ENCODE measurements at places on chromosomes 3 and 15.

GRCh38 chr3:148255981-148256969 lies 441.4 kb upstream of the AGTR1 start:
- no peak for DNase-seq

- no peak for DNase-seq
Measured at GRCh38 chr15:53454843-53455721, 304.4 kb downstream of the WDR72 start.

DNA sequence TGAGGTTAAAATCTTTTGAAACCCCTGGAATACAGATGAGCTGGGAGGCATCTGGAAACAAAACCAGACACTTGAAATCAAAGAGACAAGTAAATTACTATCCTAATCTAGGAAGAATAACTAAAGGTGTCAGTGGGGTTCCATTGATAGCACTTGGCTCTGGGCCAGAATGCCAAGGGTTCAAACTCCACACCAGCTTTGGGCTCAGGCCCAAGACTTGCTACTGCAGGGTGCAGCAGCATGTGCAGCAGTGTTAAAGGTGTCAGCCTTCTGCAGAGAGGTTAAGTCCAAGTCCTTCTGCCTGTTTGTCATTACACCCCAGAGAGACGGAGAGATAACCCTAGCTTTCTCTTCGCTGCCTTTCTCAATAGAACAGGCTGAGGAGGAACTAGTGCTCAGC lies 273.9 kb downstream of the TIGIT start:
- DNase-seq: no peak

DNA sequence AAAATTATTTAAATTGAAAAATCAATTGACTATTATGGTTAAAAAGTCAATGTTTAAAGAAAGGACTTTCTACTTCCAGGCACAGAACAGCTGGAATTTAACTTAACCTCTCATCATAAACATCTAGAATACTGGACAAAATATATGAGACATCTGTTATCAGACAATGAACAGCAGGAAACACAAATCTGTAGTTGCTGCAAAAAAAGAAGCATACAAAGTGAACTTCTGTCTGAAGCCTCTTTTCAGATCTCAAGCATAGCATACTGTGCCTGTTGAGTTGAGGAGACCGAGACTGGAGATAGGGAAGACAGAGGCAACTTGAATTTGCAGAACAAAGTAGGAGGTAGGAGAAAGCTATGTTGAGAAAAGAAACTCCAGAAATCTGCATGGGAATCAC lies 140.0 kb upstream of the CBLB start:
- DNase-seq: no peak

GRCh38 chr3:94359996-94360395 lies 297.1 kb downstream of the NSUN3 start:
- no peak for DNase-seq

- no peak for DNase-seq
Measured at GRCh38 chr3:179026636-179027035, 45.0 kb downstream of the ZMAT3 start.

DNA sequence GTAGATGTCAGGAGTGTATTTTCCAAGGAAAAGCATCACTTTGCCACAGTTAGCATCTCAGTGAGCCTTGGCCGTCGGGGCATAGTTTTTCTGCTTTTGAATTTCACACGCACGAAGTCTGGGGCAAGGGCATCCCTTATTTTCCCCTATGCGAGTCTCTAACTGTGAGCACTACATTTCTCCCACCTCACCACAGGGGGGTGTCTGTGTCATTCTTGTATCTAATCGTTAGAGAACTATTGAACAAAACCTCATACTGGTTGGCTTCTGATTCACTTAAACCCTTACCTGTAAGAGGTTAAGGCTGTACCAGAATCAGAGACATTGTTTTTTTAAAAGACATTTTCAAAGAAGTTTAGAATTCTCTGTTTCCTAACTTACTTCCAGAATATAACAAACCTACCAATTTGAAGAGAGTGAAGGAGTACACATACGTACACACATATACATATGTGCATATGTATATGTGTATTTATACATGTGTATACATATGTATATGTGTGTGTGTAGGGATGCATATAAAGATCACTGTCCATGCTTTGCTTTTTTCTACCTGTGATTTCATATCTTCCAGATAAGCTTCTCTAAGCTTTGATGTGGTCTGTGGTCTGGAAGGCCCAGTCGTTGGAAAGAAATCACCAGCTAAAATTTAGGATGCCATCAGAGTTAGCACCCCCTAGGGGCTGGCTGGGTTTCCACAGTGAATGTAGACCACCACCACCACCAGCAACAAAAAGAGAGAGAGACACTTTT lies 49.4 kb downstream of the MYZAP start:
- no peak for DNase-seq

DNA sequence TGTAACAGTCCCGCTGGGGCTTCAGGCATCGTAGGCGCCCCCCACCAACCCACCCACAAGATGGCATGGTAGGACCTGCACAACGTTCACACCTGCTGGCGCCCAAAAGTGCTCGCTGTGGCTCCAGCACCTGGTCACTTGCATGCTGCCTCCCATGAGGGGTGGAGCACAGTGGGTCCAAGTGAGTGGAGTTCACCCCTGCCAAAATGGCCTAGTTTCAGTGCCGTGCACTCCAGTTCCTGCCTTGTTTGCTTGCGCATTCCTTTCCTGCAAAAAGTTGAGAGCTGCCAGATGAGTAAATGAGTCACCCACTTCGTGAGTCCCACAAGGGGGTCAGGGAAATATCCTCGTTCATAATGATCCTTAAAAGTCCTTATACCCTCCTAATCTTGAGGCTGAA lies 788.7 kb upstream of the DPPA4 start:
- DNase-seq: no peak

DNA sequence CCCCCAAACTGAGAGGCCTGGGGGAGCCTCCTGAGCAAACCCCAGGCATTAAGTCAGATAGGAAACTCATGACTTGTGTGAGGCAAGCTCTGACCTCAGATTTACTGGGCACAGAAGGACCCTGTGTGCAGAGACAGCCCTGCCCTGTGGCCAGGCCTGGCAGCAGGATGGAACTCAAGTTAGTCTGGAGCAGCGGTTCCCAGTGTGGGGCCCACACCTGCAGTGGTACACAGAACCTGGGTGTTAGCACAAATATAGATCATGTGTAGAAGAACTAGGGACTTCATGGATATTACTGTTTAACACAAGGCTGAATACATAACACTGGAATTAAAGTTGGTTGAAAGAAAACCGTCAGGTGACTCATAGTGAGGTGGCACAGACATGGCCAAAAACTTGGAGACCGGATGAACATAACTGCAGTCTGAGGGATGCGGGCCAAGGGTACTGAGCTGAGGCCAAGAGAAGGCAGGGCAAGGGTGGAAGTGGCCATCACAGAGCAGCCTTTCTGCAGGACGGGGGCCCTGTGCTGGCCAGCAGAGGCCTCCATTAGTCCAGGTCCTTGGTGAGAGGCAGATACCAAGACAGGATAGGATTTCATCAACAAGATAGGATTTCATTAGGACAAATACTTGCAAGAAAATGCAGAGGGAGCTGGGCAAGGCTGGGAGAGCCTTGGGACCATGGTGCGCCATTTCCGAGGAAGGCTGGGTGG lies 40.9 kb downstream of the IRAK2 start:
- no peak for DNase-seq

DNA sequence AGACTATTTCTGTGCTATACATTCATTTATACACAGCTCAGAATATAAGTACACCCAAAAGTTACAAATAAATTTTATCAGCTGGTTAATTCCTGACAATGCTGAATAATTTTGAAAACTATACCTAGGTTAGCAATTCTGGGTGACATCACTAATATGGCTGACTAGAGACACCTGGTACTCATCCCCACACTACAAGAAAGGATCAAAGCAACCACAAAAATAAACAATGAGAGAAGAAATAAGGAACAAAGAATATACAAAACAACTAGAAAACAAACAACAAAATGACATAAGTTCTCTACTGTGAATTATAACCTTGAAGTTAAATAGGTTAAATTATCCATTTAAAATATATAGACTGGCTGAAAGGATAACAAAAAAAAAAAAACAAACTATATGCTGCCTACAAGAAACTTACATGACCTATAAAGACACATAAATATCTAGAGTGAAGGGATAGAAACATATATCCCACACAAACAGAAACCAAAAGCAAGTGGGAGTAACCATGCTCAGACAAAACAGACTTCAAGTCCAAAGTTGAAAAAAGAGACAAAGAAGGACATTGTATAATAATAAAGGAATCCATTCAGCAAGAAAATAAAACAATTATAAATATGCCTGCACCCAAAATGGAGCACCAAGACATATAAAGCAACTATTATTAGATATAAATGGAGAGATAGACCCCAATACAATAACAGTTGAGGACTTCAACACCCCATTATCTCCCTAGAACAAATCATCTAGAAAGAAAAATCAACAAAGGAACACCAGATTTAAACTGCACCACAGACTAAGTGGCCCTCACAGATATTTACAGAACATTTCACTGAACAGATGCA lies 57.8 kb downstream of the IMPG2 start:
- DNase-seq: no peak

DNA sequence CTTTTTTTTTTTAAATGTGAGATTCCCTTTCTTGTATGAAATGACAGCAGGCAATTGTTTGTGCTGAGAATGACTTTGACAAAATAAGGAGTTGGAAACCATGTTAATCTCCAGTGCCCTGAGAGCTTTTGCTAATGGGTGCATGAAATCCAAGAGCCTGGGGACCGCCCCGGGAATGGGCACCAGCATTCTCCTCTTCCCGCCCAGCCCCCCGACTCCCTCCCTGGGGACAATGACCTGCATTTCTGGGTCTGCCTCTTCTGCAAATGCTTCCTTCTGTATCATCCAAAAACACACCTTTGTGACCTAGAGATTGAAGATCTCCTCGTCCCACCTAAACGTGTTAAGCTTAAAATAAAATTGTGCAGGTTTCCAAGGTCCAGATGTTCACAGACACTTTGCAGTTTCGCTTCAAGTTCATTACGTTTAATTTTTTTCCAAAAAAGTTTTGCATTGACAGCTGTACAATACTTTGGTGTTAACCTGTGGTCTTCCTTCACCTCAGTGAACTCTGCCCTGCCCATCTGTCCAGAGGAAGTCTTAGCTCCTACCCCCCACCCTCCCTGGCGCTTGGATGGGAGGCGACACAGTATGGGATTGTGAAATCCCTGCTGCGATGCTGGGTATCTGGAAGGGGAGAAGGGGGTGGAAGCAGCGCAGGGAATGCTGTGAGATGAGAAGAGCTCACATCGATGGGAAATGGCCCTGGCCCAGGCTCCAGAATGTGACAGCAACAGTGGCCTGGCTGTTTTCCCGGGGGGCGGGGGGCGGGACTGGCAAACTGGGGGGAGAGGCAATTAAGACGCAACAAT lies 50.1 kb downstream of the TLE3 start:
- DNase-seq: no peak

DNA sequence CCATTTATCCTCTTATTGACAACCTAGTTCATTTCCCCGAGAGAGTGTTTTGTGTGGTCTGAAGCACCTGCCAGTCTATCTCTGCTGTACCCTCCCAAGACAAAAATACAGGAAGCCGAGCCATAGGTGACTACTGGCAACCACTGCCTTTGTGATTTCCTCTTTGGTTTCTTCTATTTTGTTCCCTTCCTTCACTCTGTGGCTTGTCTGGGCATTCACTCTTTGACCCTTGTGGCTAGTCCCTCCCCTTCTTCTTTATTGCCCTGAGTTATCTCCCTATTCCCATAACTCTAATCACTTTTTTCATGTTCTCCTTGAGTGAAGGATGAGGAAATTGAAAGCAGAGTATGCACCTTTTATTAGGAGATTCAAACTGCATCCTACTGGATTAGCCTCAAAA lies at the start of gene ADGRG7:
TSS of gene ADGRG7 (plus strand) at position 297 of the 400 bp plus-strand sequence. CDS start 256 bp downstream, outside the sequence.
- no peak for DNase-seq

DNA sequence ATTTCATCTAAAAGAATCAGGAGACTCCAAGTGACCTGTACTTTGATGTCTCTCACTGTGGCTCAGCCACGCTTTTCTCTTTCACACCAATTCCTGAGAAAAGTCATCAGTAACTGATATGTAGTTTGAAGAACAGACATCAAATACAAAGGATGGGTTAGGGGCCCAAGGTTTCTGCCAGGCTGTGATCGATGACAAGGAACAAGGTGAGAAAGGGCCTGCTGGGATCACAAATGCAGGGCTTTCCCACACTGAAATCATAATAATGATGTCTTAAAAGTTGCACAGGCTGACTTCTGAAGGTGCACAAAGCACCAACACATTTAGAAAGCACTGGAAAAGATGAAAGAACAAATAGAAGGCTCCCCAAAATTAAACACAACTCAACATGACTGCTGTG lies 396.9 kb downstream of the MAGI1 start:
- no peak for DNase-seq

- no peak for DNase-seq
Measured at GRCh38 chr15:43410572-43411214, 39.8 kb downstream of the TUBGCP4 start.

DNA sequence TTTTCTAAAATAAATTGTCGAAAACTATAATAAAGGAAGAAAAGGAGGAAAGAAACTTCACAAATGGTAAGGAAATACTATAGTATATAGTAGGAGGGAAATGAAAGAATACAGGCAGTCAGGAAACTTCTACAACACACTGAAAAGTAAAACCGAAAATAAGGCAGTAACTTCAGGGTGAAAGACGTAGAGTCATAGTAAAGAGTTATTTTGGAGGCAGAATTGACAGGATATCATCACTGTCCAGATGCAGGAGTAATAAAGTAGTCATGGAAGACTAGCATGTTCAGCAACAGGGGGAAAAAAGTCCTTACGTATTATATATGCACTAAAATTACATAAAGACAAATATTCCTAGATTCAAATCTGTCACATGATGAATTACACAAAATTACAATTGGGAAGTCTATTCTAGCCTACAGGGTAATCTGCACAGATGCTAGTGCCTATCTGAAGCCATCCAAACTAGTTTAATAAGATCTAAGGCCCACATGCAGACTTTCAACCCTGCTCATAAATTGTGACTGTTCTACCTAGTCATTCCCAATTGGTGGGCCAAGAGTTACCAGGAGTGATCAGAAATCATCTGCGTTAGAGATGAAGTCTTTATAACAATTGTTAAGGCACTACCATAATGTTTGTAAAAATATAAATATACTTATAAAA lies 14.0 kb downstream of the VPS13C start:
- DNase-seq: no peak

DNA sequence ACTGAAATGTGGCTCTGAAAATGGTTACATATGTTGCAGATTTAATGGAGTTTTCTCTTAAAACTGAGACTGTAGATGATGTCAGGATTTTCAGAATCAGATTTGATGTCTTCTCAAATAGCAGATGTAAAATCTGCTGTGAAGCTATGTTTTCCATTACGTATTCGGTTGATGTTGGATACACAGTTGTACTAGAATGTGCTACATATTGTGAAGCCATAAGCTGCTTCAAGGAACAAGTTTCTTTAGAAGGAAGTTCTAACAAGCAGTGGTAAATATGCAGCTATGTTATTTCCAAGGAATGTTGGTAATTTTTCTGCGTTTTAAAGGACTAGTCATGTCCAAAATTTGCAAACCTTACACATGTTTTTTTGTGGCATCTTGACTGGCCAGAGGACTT lies 197.7 kb downstream of the RBMS3 start:
- no peak for DNase-seq

- no peak for DNase-seq
Measured at GRCh38 chr15:101372960-101373525, 78.0 kb upstream of the SNRPA1 start.

- no peak for DNase-seq
Measured at GRCh38 chr3:43017004-43017403, 37.9 kb downstream of the GASK1A start.

All from right renal pelvis (tissue), 4 donors.